GDM1 (cell line): ENCODE measurements at places on chromosomes 2 and 18.

- DNase-seq: no peak
Observed at GRCh38 chr2:121771976-121772742, 16.7 kb downstream of the TSN start.

GRCh38 chr2:231182513-231182899 lies 15.9 kb upstream of the ARMC9 start:
- no peak for DNase-seq

GRCh38 chr2:198279026-198279425 lies 474.6 kb downstream of the PLCL1 start:
- DNase-seq: no peak

GRCh38 chr18:7333025-7333562 lies 102.2 kb downstream of the LRRC30 start:
- no peak for DNase-seq

DNA sequence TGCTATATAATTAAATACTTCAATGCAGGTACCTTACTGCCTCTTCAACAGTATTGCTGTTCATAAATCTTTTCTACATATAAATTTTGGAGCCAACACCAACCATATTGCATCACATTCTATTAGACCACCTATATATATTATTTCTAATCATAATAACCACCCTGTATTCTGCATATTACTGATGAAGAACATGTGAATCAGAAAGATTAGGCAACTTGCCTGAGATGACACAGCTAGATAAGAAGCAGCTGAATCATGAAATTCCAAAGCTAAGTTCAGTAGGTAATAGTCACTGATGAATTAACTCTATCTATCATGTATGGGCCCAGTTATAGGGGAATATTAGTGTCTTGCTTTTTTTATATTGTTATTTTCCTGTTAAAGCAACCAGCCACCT lies 161.8 kb downstream of the AGPS start:
- no peak for DNase-seq

DNA sequence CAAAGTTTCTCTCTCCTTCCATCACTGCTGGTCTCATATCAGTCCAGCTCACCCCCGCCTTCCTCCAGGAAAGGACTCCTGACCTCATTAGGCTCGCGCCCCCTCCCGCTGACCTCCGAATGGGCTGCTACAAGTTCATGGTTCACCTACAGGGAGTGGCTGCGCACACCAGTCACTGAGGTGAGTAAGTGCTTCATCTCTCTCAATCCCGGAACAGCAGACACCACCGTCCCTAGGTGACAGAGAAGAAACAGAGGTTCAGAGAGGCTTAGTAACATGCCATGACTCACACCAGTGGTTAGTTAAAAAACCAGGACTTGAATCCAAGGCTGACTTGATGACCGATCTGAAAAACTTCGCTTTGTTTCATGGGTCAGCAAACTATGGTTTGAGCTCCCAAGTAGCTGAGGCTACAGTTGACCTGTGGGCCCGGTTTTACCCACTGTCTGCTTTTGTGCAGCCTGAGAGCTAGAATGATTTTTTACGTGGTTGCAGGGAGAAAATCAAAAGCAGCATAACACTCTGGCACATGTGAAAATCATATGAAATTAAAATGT lies 42.0 kb downstream of the ZFP36L2 start:
- DNase-seq: no peak

- no peak for DNase-seq
Observed at GRCh38 chr2:15844211-15844801, 96.0 kb upstream of the MYCN start.

DNA sequence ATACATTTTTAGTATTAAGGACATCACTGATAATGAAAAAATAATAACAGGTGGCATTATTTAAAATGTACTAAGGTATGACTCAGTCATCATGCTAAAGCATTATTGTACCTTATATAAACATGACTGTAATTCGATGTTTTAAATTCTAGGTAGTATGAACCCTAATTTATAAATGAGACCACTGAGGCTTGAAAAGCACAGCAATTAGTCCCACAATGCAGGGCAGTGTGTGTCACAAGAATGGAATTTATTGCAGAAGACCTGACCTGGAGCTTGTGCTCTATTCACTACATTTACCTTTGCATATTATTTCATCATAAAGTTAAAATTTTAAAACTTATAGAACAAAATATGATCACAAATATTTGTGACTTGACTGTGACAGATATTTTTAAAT lies 358.5 kb upstream of the DSEL start:
- DNase-seq: no peak

- no peak for DNase-seq
Observed at GRCh38 chr18:79601234-79601633, 78.4 kb upstream of the CTDP1 start.

GRCh38 chr2:85935746-85936208 lies 47.0 kb upstream of the ST3GAL5 start:
- DNase-seq: no peak

DNA sequence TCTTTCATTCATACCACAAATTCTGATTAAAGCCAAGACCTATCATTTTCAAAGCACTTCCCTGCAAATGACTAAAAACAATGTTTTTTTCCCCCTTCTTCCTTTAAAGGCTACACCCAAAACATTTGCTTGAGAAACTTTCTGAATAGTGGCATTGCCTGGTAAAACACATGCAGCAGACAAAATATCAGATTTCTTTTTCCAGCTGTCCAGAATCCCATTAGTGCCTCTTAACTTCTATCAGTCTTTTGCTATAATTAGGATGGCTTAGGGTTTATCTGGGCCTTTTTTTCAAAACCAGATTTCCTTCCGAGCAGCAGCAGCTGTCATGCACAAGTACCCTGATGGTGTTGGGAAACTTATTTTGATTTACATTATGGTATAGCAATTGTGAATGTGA lies 50.6 kb downstream of the ALPK2 start:
- no peak for DNase-seq

- no peak for DNase-seq
Observed at GRCh38 chr2:26855466-26855865, 7.5 kb downstream of the DPYSL5 start.

DNA sequence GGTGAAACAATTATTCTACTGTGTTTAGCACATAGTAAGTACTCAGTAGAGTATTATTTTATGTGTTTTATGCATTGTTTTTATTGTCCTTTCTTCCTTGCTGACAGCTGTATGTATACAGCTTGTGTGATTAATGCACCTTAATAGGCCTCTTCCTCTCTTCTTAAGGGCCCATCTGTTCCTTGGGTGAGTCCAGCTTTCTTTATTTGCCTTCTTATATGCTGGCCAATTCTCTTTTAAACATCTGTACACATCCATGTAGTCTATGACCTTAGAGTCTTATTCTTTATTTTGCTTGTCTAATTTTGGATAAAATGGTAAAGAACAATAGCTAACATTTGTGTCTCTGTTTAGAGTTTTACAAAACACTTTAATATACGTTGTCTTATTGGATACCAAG lies 333.7 kb upstream of the MEIS1 start:
- DNase-seq: no peak

DNA sequence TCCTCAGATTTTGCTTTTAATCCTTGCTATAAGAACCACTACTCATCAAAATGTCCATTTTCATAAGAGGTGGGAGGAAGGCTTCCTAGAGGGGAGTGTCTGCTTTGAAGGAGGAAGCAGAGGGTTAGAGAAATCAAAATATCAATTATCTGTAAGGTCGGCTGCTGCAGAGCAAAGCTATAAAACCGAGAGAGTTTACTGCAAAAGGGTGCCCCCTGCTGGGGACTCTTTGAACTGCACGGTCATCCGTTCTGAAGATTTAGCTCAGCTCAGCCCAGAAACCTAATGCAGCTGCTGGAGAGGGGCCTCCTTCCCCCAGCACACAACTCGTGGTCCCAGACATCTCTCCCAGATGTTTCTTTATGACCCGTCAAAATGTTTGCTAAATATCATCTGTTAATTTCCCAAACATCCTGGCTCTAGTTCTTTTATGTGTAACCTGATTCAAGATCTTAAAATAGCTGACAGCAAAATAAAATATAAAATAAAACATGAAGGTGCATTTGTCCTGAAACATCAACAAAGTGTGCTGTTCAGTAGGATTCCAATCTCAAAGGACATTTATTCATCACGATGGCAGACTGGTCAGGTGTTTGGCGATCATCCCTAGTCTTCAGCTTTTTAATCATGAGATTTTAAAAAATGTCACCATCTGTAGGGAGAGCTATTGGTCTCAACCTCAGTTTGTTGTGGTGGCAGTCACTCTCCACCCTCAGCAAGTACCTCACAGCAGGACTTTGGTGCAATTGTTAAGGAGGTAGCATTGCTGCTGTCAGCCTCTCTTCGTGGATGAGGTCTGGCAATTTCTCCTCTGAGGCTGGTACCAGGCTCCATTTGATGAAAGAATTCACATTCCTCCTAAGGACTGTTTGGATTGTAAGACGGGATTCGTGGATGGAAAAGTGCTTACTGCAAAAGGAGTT lies 185.9 kb downstream of the MTX2 start:
- peak; percentile 15 for DNase-seq

GRCh38 chr2:99688699-99689098 lies 198.9 kb upstream of the REV1 start:
- no peak for DNase-seq

- no peak for DNase-seq
Observed at GRCh38 chr18:24974431-24974830, 377.5 kb downstream of the ZNF521 start.

DNA sequence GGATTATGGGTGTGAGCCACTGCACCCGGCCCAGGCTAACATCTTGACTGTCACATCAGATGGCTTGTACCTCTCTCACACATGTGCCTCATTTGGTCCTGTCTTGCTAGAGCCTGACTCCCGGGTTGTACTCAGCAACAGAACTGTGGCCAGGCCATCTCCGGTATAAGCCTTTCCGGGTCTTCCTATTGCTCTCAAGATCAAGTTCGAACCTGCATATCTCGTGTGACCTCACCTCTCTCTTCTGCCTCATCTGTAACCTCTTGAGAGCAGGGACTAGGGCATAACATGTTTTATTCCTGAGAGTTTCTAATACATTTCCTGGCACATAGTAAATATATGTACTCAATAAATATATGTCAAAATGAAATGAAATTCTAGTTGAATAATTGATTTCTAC lies 114.0 kb downstream of the ACAA2 start:
- no peak for DNase-seq

DNA sequence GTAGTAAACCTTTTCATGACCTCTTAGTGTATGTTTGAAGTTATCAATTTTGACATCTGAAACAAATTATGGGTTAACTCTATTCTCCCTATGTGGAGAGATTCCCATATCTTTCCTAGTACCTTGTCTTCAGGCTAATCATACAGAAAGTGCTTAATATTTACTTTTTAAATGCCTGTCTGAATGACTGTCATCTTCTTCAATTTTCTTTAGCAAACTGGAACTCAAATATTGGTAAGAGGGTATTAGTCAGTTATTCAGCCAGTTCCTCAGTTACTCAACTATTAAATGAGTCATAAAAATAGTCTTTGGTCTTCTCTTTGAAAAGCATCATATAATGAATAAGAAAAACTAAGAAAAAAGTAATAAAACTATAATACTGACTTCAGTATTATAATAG lies 1038.0 kb upstream of the PIK3C3 start:
- no peak for DNase-seq

DNA sequence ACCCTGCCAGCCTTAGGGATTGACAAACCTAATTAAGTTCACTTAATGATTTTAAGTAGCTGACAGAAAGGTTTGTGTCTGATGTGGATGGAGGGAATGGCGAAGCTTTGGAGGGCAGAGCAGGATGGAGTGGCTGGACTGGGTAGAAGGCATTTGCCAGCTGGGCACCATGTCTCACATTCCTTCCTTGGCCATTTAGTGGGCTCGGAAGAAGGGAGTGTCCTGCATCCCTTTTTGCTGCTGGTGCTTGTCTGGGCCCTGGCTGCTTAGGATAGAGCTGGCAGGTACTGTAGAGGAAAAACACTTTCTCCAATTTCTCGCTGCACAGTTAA lies 166.7 kb downstream of the CLIP4 start:
- no peak for DNase-seq
